ENCODE measurements at places on chromosomes 6 and 20.

DNA sequence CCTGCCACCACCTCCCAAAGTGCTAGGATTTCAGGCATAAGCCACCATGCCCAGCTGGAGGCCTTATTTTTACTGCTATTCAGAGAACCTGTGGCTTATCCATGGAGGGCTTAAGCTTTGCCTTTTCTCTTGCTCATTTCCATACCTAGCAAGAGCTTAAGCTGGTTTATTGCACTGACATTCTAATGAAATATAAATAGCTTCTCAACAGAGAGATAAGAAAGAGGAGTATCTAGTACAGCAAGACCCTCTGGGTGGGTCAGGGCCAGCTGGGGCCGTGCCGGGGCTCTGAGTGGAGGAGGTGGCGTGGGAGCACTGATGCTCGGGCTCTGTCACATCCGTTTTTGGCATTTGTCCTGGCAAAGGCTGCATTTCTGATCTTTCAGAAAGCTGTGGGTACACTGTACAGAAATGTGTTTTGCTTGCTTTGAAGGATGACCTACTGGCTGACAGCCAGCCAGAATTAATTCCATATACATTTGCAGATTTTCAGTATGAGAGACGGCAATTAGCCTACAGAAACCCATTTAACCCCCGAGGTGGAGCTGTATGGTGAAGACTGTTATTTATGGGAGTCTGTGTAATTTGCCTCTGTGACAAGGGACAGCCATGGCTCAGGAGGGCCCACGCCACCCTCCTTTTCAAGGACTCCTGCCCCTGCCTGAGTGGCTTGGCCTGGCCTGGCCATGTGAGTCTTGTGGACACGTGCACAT lies 181.6 kb upstream of the AKAP12 start:
- DNase-seq = peak; percentile 39

DNA sequence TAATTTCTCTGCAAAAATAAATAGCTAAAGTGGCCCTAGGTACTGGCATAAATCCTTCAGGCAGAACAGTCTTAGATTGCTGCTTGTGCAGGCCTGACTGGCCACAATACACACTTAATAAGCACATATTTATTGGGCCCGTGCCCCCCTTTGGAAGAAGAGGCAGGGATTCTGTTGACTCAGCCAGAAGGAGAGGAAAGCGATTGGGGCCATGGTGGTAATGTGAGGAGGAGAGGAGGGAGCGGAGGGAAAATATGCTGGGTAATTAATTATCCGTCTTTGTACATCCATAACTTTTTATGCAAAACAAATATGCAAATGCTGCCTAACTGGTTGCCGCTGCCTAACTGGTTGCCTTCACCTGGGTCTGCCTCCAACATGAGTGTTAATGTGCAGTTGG lies 36.2 kb downstream of the CD40 start:
- no peak for DNase-seq

DNA sequence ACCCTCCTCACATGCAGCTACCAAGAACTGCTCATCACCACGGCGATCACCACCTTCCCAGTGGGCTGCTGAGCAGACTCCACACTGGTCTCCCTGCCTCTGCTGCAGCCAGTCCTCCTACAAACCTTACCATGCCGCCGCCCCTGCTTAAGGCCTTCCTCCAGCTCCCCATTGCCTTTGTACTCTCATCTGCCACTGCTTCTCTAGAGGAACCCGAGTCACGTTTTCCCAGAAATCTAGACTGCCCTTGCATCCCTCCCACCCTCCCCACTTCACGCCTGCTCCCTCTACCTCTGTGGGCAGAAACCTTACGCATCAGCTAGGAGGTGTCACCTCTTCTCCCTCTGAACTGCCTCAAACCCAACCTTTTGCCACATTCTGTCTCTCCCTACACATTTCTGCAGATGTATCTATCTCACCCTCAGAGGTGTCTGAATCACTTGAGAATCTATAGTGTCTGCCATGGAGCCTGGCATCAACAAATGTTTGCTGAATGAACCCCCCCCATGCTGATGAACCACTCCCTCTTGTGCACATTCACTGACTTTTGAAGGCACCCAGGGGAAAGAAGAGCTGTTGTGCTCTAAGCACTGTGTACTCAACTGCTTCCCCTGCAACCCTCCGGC lies 4.3 kb downstream of the E2F1 start:
- DNase-seq = no peak

DNA sequence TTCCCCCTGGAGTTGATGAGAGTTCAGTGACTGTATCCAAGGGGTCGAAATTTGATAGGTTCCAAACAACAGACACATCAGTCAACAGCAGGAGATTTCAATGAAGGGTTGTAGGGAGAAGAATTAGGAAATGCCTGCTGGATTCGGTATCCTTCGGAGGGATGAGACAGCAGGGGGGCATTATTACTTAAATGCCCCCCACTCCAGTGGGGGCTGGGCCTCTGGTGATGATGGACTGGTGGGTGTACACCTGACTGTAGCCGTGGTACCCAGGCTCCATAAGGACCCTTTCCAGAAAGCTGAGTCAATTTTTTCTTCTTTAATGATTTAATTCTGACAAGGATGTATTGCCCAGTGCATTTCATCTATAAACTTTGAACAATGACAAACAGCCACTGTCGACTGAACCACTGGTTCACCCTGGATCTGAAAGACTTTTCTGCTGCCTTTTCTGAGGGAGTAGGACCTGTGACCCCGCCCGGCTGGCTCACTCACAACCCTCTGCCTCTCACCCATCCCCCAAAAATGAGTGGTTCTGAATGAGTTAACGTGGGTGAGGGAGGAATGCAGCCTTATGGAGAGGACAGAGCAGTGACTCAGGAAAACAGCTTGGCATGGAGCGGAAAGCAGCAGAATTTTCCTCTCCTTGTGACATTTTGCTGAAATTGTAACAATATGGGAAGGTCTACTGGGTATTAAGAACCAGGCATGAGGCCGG lies 41.0 kb downstream of the ZMYND8 start:
- no peak for DNase-seq

DNA sequence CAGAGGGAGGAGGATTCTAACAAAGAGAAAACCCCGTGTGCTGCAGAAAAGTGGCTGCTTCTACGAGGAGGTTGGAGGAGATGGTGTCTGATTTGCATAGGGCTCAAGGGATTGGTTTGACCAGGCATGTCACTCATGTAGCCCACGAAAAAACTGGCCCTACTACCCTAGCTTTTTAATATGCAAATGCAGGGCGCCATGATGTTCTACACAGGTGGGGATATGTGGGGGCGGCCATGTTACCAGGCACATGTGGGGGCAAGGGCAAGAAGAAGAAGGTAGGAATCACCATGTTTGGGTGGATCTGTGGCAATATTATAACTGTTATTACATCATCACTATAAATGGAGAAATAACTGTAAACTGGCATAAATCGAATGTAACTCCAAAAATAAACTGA lies 9.9 kb downstream of the KIAA1755 start:
- DNase-seq = no peak

DNA sequence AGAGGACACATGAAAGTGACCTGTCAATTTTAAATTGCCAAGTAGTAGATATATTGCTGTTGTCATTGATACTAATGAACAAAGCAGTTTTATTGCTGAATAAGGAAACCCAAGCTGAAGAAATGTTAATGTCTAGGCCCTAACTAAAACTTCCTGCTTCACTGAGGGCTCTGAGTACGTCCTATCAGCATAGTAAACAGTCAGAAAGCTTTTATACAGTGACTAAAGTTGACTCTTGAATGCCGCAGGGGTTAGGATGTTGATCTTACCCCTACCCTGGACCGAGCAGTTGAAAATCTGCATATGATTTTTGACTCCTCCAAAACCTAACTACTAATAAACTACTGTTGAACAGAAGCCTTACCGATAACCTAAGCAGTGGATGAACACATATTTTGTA lies 149.0 kb downstream of the HIVEP2 start:
- no peak for DNase-seq

DNA sequence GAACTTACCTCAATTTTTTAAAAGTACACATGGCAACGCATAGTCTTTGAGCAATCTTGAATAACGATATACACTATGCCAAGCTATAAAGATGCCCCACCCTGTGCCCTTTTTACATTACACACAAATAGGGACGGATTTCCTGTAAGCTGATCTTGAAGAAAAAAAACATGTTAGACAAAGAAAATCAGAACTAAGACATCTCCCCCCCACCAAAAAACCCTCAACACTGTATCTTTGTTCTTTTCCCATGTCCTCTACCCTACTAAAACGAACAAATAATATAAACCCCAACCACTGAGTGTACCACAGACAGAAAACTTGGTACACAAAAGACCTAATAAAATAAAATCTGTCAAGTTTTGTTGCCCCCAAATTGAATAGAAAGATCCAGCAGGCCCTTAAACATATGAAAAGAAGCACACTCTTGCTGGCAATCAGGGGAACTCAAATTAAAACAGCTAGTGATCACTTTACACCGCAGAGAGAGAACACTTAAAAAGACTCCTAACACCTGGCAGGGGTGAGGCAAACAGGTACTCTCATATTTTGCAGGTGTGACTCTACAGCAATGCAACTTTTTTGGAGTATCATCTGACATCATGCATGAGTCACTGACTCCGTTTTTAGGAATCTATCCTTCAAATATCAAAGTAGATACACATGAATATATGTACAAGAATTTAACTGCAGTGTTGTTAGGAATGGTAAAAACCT lies 29.6 kb downstream of the BACH2 start:
- no peak for DNase-seq

DNA sequence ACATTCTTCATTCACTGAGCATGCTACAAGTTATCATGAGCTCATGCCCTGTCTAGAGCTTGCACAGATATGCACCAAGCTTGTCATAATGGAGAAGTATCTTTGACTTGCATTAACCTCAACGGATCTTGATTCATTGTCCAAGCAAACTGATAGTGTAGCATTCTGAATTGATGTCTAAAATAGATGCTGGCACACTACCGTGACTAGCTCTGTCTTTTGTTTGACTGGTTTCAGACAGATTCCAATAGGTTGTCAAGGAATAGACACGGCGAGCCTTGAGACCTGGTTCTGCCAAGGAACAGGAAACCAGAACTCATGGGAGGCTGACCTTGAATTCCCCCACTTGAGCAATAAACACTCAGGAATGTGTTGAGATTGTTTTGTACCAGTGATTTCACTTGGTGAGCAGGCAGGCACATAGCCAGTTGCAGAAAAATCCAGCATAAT lies 1153.1 kb upstream of the GJE1 start:
- DNase-seq = no peak

GRCh38 chr6:40344566-40345167 lies 242.5 kb downstream of the LRFN2 start:
- peak; percentile 46 for DNase-seq

DNA sequence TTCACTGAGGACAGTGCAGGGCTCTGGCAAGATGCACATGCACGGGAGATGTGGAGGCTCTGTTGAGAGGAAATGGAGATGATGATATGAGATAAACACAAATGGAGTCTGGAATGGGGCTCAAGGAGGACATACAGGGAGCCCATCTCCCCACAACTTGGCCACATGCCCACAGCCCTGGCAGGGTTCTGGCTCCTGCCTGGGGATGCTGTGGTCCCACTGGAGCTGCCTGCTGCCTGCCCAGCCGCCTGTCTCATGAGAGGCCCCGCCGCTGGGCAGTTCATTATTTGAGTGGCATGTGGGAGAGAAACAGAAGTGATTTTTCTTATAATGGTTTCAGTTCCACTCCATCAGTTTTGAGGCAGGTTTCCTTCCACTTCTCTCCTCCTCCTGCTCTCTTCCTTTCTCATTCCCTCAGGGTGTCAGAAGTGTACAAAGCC lies 133.6 kb upstream of the TRAF3IP2 start:
- no peak for DNase-seq

- no peak for DNase-seq
Observed at GRCh38 chr6:25774120-25774715, 19.7 kb downstream of the SLC17A4 start.

DNA sequence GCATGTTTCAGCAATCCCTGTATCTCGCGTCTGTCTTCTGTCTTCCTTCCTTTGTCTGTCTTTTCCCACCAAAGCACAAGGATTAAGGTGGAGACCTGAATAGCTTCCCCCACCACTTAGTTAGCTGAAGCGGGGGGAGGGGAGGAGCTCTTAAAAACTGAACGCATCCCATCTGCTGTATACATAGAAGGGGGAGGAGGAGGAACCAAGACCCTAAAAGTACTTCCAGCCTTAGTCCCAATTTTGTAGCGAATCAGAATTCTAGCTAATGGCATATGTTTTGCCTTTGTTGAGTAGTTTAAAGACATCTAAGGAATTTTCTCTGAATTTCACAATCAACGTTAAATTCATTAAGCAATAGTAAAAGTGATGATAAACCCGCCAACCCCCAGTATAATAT lies 47.9 kb downstream of the GNAS start:
- no peak for DNase-seq

GRCh38 chr20:58071298-58071697 lies 157.2 kb downstream of the ANKRD60 start:
- DNase-seq = no peak

GRCh38 chr6:112665114-112665513 lies 318.0 kb downstream of the RFPL4B start:
- no peak for DNase-seq

DNA sequence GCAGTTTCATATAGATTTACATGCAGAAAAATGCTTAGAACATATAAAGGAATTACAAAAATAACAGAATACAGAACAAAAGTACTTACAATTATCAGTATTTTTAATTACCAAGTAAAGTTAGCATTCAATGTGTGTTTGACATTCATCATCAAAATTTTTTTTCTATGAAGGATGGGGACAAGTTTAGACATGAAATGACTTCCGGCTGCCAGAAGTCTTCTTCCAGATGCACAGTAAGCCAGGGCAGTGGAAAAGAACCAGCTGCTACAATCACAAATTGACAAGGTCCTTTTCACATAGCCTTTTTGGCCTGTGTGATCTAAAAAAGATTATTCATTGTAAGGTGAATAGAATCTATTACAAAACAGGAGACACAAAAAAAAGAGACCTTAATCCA lies 73.8 kb downstream of the HUS1B start:
- no peak for DNase-seq

DNA sequence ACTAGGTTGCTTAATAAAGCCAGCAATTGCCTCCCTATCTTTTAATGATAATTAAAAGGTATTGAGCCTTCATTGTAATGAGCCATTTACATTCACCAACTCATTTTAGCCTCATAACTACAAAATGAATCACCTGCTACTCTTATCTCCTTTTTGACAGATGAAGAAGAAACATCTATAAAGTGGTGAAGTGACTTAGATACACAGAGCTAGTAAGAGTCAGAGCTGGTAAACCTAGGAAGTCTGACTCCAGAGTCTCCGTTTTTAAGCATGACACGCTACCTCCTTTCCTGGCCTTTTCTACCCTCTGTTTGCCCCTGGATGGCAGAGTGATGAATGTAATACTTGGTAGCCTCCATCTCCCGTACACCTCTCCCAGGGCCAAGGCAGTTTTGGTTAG lies 93.5 kb downstream of the SPTLC3 start:
- no peak for DNase-seq

GRCh38 chr6:121216928-121217327 lies 117.4 kb downstream of the TBC1D32 start:
- no peak for DNase-seq

GRCh38 chr20:37558779-37559178 lies 31.1 kb upstream of the BLCAP start:
- DNase-seq = no peak

GRCh38 chr6:22025468-22026163 lies 271.2 kb downstream of the PRL start:
- peak; percentile 82 for DNase-seq

GRCh38 chr20:48752963-48753362 lies 74.8 kb downstream of the PREX1 start:
- no peak for DNase-seq

Data from ecto neural progenitor cell (in vitro differentiated cells).